ENCODE measurements at places on chromosomes 2 and 18. TPM values are rescaled to one million over a fixed set of nuclear protein-coding genes. Genes with fewer than 3 reads are reported as not detected.

DNA sequence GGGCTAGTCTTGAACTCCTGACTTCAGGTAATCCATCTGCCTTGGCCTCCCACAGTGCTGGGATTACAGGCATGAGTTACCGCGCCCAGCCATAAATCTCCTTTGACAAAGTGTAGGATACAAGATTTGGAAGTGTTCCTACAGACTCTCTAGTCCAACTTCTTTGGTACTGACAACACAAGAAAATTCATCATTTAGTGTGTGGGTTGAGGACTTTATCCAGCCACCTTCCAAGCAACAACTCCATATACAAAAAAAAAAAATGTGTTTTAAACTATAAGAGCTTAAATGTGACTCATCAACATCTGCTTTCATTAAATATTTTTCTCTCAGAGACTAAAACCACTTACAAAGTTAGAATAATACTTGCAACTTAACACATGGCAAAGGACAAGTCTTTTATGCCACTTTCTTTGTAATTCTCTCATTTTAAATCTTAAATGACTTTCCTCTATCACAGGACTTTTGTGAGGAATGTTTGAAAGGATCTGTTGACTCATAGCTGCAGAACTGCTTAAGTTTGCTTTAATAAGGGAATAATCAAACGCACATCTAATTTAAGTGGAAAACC is 46.2 kb upstream of the ITGAV start:
- DNase-seq: no peak

- no peak for DNase-seq
Measured at GRCh38 chr2:179429060-179429471, 164.4 kb upstream of the SESTD1 start.

DNA sequence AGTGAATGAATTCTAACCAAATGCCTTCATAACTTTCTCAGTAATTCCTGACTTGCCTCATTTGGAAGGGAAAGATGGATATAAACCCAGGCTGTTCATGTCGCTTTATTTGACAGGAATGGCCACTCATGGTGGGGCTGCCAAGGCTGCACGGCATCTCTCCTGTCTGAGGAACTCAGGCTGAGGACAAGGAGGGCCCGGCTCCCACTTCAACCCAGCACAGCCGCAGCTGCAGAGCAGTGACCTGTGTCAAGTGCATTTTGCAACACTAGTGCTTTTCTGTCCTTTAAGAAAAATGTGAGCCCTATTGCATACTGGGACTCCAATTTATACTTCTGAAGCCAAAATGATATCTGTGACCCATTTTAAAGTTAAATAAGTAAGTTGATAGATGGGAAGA is 45.8 kb upstream of the GALR1 start:
- DNase-seq: no peak

ANKRD23 gene
- 9.6 TPM for polyA plus RNA-seq

SERPINB11 gene
- polyA plus RNA-seq: not detected

DNA sequence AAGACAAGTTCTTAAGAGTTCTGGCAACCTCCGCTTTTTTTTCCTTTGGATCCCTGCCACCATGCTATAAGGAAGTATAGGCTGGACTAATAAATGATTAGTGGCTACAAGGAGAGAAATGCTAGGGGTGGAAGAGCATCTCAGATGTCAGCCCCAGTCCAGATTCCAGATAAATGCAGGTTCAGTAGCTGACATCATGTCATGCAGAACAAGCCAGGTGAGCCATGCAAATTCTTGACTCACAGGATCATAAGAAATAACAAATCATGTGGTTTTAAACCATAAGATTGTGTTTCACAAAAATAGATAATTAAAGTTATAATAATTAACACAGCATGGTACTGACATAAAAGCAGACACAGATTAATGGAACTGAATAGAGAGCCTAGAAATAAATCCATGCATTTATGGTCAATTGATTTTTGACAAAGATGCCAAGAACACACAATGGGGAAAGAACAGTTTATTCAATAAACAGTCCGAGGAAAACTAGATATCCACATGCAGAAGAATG is 152.9 kb upstream of the SESTD1 start:
- DNase-seq: no peak

LDLRAD4 gene
- 17.0 TPM for polyA plus RNA-seq

DNA sequence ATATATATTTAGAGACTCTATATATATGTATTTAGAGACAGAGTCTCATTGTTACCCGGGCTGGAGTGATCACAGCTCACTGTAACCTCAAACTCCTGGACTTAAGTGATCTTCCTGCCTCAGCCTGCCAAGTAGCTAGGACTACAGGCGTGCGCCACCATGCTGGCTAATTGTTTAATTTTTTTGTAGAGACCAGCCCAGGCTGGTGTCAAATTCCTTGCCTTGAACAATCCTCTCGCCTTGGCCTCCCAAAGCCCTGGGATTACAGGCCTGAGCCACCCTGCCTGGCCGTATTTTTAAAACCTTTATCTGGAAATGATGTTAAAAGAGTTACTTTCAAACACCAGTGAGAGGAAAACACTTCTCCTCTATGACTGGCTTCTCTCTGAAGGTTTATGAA is 30.9 kb upstream of the PGAP1 start:
- DNase-seq: no peak

- DNase-seq: peak; percentile 42
Measured at GRCh38 chr18:63131106-63131958, 188.2 kb downstream of the BCL2 start.

LCT gene
- polyA plus RNA-seq: 0.12 TPM

DNA sequence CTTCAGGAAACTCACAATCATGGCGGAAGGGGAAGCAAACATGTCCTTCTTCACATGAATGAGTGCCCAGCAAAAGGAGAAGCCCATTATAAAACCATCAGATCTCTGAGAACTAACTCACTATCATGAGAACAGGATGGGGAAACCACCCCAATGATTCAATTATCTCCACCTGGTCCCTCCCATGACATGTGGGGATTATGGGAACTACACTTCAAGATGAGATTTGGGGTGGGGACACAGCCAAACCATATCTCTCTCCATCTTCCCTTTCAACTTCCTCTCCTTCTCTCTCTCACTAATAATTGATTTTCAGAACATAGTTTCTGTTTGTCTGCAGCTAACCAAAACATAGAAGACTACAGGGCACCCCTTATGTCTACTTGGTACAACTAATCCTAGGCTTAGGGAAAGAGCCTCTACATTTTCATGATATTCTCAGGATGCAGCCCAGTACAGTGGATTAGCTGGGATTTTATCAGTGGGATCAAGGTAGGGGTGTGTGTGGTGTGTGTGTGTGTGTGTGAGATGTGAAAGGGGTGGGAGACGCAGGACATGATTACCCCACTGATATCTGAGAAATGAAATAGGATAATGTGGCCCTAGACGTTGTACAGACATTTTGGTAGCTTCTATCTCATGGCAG is 2.8 kb upstream of the ATF2 start:
- DNase-seq: no peak

DNA sequence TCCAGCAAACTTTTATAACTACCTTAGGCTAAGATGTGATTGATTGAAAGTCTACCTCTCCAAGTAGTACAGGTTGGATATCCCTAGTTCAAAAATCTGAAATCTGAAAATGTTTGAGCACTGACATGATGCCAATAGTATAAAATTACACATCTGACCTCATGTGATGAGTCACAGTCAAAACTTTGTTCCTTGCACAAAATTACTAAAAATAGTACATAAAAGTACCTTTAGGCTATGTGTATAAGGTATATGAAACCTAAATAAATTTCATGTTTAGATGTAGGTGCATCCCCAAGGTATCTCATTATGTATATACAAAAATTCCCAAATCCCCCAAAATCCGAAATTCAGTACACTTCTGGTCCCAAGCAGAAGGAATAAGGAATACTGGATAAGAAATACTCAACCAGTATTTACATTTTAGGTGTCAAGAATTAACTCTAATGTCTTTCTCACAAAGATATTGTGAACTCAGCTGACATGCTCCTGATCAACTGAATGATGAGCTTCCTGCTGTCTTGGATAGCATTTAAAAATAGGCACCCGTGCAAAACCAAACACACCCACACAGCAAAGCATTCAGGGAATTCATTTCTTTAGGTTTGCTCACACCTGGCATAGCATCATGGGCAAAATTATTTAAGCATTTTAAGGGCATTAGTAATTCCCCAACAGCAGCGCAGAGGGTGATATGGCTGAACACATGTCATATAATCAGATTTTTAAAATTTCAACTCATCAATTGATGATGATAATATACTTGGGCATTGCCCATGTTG is 497.4 kb upstream of the MEIS1 start:
- DNase-seq: no peak

SGO2 gene
- polyA plus RNA-seq: 16.8 TPM

GRCh38 chr2:105806996-105807395 is 62.3 kb downstream of the NCK2 start:
- no peak for DNase-seq

CD28 gene
- 1.9 TPM for polyA plus RNA-seq

- DNase-seq: peak; percentile 15
Measured at GRCh38 chr2:105328281-105329196, 996 bp downstream of the TGFBRAP1 start.

GCG gene
- polyA plus RNA-seq: 1.3 TPM

DNA sequence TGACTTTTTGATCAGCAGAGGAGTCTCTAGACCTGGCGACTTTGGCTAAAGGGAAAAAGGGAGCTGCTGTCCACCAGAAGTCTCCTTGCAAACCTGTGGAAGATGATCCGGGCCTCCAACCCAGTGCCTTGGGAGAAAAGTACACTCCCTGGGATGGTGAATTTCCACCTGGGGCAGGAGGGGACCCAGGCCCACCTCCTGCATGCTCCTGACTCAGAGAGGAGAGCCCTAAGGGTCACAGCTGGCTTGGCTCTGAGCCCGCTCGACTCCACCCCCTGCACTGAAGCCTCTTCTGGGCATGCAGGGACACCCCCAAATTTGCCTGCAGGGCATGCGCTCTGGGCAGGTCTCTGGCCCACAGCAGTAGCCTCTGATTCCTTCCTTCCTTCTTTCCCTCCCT is 66.5 kb downstream of the PDCL3 start:
- DNase-seq: no peak

DNA sequence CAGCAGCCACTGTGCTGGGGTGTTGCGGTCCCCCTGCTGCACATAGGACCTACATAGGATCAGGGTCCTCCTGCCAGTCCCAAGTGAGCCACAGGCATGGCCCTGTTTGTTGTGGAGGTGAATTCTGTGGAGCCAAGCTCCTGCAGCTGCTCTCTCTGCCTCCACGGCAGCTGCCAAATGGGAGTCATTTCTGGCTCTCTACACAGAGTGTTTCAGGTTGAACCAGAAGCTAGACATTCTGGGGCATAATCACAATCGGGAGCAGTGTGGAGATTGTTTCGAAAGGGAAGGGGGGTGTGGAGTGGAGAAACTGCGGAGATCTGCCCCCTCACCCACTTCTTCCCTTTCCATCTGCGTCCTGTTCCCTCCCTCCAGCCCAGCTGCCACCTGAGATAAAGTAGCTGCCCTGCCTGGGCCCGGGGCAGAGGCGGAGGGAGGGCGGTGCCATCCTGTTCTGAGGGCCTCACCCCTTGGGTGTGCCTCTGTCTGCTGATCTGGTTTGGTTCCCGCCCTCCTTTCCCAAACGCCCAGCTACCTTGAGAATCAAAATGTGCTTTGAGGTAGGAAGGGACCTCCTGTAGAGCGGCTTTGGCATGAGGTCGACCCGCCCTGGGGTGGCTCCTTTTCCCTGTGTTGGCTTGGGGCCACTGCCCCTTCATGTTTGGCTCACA is 139.4 kb downstream of the WDSUB1 start:
- DNase-seq: no peak

DNA sequence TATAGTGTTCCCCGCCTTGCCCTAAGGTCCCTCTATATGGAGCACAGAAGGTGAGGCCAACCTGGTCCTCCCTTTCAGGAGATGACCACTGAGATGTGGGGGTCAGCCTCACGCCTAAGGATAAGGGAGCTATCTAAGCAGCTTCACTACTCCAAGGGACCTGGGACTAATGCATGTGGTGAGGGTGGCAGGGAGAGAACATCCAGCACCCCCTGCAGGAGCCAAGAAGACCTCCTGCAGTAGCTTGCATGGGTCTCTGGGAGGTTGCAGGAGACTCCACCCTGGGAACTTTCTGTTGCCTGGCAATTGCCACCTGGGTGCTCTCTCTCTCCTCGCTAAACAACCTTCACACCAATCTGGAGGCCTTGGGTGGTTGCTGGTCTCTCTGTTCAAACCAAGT is 93.0 kb upstream of the KLHL29 start:
- DNase-seq: no peak

- DNase-seq: no peak
Measured at GRCh38 chr2:135637456-135638087, 104.1 kb upstream of the UBXN4 start.

GRCh38 chr2:11477994-11478393 is 12.0 kb upstream of the E2F6 start:
- peak; percentile 83 for DNase-seq
